ENCODE measurements at places on chromosomes 4 and X.

DNA sequence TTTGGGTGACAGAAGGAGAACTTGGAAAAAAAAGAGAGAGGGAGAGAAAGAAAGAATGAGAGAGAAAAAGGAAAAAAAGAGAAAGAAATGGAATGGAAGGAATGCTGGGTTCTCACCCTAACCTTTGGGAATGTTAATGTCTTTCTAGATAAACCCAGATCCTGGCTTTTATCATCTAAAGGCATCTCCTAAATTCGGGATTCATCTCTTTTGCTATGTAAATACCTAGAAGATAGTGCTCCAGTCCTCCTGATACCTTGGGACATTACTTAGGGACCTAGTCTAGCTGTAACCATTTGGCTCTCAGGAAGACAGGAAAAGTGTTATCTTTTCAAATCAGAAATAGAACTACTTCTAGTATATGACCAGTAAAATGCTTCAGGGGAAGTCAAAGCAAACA lies 15.8 kb upstream of the SPCS3 start:
- DNase-seq = no peak

DNA sequence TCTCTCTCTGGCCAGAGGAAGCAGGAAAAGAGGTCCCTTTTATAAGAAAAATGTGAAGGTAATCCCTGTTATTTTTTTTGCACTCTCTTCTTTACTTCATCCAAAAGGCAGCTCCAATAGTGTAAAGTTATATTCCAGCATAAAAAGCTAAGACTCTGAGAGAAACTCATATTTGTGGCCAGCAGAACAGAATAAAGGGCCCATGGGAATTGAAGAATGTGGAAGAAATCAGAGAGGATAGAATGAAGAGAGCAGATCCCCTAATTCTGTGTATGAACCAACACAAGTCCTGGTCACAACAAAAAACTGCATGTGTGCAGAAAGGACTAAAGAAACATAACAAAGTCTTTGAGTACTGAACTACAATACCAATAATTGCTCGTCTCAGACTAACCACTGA lies 22.3 kb downstream of the RPS6KA6 start:
- DNase-seq = no peak

GRCh38 chr4:74320559-74321118 lies 12.4 kb downstream of the EPGN start:
- DNase-seq = no peak

DNA sequence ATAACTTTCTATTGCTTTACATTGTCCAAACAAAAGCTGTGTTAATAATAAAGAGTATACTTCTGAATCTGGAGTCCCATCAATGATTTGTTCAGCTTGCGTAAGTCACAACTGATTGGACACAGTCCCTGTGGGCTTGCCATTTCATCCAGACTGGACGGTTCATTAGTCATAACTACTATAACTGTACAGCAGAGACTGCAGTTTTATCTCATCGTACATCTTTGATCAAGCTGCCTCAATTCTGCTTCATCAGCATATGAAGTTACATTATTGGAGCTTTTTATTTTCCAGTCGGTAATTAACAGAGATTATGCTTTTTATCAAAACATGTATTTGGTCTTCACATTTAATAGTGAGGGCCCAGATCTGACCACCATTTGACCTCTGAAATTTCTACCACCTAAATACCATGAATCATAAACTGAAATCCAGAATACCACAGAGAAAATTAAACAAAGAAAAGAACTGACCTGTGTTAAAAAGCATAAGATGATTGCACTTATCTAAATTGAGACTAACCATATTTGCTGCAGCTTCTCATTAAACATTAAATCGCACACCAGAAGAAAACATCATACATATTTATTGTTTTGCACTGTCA lies 12.5 kb upstream of the MAB21L2 start:
- no peak for DNase-seq

- no peak for DNase-seq
These were observed at the start of gene COX7B for GRCh38 chrX:77899081-77899828. TSS of gene COX7B (plus strand) at chrX:77899468. CDS start at chrX:77899554, 86 bp downstream.

- no peak for DNase-seq
These were observed 67.4 kb upstream of the WDR1 start for GRCh38 chr4:10184041-10184440.

DNA sequence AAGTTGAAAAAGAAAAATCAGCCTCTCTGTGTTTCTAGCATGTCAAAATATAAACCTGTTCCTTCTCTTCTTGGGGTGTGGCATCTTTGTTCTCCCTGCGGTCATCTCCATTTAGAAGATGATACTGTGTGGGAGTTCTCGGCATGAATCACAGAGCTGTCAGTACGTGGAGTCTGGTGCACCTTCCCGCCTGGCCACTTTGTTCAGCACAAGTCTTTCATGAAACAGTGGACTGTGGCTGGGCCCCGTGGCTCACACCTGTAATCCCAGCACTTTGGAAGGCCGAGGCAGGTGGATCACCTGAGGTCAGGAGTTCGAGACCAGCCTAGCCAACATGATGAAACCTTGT lies 166.5 kb downstream of the MAML3 start:
- no peak for DNase-seq

DNA sequence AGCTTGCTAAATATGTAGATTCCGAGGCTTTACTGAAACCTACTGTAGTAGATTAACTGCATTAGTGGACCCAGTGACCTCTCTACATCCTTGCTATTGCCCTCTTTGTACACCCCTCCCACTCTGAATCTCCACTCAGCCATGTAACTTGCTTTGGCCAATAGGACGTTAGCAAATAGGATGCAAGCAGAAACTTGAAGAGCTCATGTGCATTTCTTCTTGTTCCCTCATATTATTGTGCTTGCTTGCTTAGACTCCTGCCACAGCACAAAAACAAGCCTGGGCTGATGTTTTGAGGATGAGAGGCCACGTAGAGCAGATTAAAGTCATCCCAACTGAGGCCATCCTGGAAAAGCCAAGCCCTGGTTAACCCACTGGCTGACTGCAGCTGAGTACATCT lies 147.9 kb downstream of the HS6ST2 start:
- no peak for DNase-seq

DNA sequence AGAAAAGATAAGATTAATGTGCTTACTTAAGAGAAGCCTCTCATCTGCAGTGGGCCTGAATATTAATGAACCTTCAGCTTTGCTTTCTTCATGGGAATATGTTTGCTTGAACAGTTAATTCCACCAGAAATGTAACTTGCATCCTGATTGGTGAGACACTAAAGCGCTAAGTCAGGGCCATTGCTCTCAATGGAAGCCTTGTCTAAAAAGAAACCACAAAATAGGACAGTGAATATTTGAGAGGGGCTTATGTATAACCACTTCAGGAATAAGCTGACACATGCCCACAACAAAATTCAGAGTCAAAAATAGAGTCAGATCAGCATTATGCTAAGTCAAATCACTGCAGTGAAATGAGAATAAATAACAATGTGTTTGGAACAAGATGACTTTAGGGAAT lies 1125.8 kb downstream of the STIM2 start:
- DNase-seq = no peak

DNA sequence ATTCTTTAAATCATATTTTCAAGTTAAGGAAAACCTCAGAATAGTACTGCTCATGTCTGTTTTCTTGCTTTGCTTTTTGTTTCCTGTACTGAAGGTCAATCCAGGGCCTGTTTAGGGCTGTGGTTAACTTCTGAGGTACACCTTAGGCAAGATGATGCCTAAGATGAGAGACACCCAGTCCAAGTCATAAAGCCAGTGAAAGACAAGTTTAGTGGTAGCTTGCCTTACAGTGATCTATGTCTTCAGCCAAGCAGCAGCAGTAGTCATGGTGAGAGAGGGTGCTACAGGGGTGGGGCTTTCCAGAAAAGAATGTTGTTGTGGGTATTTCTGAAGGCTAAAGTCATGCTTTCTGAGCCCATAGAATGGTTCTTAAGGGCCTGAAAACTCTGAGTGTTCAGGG lies 173.7 kb downstream of the VSIG4 start:
- no peak for DNase-seq

DNA sequence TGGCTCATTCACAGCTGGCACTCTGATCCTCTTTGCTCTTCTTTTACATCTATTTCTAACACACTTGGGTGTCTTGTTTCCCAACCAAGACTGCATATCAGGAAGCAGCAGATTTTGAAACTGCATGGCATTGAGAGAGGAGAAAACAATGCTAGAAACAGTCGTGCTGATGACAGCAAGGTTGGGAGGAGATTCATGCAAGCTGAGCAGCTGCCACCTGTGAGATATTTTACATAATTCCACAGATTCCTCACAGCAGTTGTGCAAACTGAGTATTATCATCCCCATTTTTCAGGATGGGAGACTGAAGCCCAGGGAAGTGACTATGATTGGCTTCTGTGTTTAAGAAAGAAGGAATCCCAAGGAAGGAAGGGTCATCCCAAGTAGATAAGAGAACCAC lies 105.0 kb downstream of the SLC2A9 start:
- no peak for DNase-seq

DNA sequence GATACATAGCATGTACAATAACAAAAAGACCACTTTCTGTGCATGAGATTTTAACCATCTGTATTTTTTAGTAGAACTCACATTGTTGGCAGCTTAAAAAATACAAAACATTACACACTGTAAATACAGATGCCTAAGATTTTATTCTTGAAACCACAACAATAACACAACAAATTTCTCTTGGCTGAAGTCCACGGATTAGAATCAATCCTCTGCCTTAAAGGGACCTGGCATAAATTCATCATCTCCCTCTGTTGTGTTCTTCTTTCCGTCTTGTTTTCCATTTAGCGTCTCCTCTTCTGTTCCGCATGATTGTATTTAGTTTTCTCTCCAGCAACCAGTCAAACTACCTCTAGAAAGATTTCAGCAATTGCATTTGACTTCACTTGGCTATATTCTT lies 231.0 kb downstream of the SPOCK3 start:
- no peak for DNase-seq

GRCh38 chr4:85681221-85681657 lies 206.3 kb downstream of the ARHGAP24 start:
- peak; percentile 48 for DNase-seq

- no peak for DNase-seq
These were observed 83.8 kb upstream of the STOX2 start for GRCh38 chr4:183821076-183821853.

GRCh38 chr4:40800064-40800463 lies 50.3 kb downstream of the NSUN7 start:
- no peak for DNase-seq

- no peak for DNase-seq
These were observed 216.1 kb downstream of the STK32B start for GRCh38 chr4:5267408-5267807.

DNA sequence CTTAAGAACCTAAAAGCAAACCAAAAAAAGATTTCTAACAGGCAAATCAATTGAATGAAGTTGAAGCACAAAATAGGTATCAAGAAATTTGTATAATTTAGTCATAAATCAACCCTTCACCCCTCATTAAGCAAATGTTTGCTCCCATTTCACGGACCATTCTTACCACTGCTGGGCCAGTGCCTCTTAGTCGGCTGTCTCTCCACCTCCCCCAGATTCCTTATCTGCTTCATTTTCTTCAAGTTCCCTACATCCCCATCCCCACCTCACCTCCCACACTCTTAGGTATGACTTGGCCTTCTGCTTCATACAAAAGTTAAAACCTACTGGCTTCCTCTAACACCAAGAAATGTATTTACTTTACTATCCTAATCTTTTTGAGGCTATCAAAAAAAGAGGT lies 11.8 kb downstream of the AASDH start:
- no peak for DNase-seq

- DNase-seq = no peak
These were observed 47.0 kb upstream of the SPRY1 start for GRCh38 chr4:123349421-123350190.

DNA sequence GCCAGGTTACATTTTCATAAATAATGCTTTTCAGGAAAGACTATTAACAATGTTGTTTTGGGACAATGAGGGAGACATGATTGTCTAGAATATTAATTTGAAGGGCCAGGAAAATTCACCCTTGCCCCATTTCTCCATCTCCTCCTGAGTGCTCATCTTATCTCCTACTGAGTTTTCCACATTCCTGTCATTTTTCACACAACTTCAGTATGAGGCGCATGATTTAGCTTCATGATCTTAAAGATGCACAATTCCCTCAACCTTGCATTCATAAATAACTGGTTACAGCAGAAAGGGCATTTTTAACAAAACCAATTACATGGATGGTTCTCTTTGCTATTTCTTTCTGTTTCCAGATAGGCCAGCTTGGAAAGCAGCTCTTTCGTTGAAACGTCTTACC lies 1699.2 kb upstream of the IGFBP7 start:
- DNase-seq = no peak

GRCh38 chr4:168451331-168451730 lies 29.0 kb downstream of the DDX60L start:
- DNase-seq = no peak

- DNase-seq = no peak
These were observed at the start of gene P2RY10 for GRCh38 chrX:78945186-78945912. TSS of gene P2RY10 (plus strand) at chrX:78945391. CDS start at chrX:78960521, 15,130 bp downstream.

GRCh38 chr4:18691431-18692200 lies 670.1 kb upstream of the LCORL start:
- no peak for DNase-seq

DNA sequence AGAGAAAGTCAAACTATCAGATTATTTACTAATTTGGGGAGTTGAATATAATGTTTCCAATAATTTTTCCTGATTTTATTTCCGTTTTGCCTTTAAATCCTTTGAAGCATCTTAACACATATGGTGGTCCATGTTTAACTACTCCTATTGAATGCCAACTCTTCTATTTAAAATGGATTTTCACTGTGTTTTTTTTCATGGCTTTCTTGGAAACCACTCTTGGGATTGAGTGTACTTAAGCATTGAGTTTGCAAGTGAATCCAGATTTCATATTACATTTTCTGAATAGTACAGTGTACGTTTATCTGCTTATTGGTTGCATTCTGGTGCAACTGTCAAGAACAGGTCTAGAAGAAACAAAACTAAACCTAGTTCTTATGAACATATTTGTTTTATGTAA lies 45.6 kb downstream of the RAPGEF2 start:
- no peak for DNase-seq

All from Right ventricle myocardium inferior (tissue), 1 donor.